ENCODE measurements at places on chromosomes 13 and 19. TPM values are rescaled to one million over a fixed set of nuclear protein-coding genes. Genes with fewer than 3 reads are reported as not detected.

DNA sequence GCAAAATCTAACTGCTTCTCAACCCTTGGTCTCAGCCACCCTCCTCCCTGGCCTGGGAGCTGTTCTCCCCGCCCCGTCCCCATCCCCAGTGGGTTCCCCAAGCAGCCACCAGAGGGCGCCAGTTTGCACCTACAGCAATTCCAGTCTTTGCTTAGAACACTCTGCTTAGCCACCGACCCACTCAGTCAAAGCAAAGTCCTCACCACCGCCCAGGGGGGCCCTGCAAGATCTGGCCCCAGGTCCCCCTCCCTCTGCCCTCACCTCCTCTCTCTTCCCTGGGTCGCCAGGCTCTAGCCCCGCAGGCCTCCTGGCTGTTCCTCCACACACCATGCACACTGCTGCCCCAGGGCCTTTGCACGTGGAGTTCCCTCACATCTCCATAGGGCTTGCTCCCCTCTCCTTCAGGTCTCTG lies 12.4 kb downstream of the TMEM143 start:
- peak; percentile 78 for DNase-seq

DNA sequence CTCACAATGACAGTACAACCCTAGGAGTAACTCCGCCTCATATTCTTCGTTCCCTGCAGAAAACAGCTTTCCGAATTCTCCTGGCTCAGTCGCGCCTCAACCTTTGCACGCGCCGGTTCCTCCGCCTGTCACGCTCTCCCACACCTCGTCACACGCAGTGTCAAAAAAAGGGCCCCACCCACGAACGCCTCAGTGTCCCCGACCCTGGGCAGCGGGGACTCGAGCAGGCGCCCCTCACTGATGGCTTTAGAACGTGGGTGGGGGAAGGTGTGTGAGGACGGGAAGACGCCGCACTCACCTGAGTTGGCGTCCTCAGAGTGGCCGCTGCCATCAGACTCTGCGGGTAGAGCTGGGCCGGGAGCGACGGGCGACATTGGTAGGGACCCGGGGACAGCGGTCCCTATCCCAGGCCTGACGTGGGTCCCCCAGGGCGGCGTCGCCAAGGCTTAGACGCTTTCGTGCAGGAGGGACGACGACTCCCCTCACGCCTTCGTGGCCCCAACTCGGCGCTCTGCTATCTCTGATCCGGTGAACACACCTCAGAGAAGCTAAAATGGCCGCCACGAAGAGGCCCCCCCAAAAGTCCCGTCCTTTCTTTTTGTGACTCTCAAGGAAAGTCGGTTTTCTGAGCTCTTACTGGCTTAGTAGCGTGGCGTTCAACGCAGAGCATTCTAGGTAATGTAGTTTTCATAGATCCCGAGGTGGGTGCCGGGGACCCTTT lies at the start of gene ZNF154:
TSS of gene ZNF154 (minus strand) at position 564 of the 721 bp plus-strand sequence. CDS start at position 331, 233 bp downstream.
- peak; percentile 70 for DNase-seq

GRCh38 chr19:4327877-4328242 lies 10.8 kb downstream of the STAP2 start:
- DNase-seq: no peak

DNA sequence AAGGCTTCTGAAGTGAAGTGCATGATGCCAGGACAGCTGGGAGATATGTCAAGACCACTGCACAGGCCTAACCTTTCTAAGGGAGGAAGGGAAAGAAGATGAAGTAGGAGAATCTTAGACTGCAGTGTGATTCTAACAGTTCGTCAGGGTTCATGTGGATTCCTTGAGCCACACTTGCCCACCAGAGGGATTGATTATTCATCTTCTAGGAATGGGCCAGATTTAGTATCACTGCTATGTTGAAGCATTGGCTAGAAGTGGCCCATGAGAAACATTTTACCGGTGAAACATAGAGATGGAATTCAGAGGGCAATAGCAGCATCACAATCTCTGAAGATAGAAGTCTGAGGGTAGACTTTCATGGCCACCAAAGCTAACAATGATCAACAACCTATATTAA lies 550.8 kb upstream of the SLITRK1 start:
- DNase-seq: no peak

DNA sequence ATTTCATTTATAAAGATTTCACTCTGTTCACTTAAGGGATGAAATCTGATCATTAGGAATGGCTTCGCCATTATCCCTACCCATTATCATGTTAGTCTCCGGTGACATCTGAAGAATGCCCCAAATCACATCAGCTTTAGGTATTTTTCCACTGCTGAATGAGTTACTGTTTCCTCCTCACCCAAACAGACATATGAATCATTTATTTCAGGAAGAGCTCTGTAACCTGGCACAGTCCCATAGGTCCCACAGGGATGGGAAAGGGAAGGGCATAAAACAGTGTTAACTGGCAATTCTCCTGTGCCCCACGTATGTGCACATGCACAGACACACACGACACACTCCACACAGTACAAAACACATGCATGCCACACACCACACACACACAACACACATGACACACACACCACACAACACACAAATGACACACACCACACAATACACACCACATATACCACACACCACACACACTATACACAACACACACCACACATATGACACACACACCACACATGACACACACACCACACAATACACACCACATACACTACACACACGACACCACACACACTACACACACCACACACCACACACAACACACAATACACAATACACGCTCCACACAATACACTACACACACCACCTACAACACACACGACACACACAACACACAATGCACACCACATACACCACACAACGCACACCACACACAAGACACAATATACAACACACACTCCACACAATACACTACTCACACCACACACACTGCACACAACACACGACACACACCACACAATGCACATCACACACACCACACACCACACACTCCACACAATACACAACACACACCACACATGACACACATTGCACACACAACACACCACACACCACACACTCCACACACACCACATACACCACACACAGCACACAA lies 15.4 kb downstream of the TMEM255B start:
- no peak for DNase-seq

- no peak for DNase-seq
Measured at GRCh38 chr13:98396071-98396710, 180.7 kb downstream of the STK24 start.

DNA sequence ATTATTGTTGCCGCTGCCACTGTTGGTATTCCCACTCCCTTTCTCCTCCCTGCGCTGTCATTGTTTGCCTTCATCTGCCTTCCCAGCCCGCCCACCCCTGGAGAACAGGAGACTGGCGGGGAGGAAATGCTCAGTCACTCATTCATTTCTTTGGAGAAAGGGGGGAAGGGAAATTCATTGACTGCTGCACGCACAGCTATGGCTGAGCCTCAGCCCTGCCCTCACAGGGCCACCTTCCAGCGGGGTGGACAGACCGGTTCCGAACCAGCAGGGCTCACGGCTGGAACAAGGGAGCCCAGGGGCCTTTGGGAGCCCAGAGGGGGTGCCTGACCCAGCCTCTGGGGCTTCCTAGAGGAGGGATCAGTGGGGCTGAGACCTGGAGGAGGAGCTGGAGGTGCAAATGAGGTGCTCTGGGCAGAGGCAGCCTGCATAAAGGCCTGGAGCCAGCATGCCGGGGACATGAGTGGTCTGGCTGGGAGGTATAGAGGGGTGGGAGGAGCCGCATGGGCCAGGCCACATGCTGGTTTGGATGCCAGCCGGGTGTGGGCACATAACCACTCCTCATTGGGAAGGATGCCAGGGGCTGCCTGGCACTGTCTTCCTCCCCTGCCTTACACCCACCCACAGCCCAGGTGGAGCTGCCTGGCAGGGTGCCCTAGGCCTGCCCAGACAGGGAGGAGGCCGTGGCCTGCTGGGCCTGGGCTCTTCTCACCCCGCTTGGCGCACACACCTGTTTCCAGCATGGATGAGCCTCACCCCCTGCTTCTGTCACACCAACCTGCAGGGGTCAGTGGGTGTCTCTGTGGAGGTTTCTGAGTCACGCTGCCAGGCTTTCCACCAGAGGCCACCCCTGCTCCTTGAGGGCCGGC lies 26.8 kb downstream of the PPP5C start:
- DNase-seq: no peak

DNA sequence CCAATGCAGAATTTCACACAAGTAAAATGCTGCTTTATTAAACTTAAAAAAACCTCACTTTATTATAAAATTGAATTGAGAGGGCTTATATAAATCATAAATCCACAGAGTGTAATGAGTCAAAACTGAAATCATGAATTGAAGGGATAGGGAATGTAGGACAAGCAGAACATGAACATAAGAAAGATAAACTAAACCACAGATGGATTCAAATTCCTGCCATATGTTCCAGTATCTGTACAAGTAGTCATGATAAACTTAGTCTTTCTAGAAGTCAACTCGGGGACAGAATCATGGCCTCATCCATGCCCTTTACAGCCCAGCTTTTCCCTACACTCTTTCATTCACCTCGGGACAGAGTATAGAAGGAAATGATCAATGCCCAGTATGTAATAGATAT lies 16.6 kb downstream of the LMO7 start:
- DNase-seq: no peak

GRCh38 chr13:35781036-35782000 lies 304.8 kb upstream of the MAB21L1 start:
- no peak for DNase-seq

- no peak for DNase-seq
Measured at GRCh38 chr13:44661936-44662335, 85.8 kb upstream of the TSC22D1 start.

DNA sequence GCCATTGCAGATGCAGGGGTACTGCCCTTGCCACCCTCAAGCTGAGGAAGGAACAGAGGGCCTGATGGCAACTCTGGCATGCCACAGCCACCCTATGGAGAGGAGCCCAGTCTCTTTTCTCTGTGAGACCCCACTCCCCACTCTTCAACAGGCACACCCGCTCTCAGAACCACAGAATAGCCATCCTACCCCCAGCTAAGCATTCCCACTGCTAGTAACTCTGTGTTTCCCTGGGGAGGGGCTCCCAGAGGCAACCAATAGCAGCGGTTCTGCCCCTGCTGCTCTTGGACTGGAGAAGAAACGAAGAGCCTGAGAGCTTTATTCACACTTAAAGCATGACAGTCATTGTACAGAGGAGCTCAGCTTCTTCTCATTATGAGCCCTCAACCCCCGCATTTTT lies 49.3 kb downstream of the UBL3 start:
- DNase-seq: no peak

DNA sequence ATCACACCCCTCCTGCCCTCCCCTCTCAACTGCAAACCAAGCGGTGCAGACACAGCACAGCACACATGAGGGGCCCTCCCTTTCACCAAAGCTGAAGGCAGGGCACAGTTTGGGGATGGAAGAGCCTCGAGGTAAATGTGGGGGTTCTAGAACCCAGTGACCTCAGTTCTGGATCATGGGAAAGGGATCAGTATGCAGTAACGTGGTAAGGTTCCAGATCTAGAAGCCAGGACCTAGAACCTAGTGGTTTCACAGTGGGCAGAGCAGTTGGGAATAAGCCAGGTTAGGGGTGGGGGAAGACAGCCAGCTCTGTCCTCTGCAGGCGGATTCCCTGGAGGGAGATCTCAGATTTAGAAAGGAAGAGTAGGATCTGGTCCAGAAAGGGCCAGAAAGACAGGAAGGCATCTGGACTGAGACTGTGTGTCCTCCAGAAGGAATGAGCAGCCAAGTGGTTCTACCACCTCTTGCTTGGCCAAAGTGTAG lies 3.1 kb downstream of the FTL start:
- DNase-seq: no peak

DNA sequence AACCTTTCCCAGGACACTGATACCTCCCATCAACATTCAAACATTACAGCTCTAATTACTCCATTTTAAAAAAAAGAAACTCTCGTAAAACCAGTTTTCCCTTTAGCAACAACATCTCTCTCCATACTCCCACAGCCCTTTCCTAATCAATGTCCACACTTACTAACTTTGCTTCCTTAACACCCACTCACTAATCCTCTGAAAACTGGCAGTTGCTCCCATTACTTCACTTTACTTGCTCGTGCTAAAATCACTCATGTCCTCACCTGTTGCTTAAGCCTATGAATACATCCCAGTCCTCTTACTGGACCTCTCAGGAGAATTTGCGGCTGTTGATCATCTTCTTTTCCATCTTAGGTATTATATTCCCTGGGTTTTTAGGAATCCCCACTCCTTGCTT lies 44.8 kb downstream of the RBM26 start:
- DNase-seq: no peak

GRCh38 chr13:32829676-32830335 lies 186.4 kb upstream of the KL start:
- no peak for DNase-seq

DNA sequence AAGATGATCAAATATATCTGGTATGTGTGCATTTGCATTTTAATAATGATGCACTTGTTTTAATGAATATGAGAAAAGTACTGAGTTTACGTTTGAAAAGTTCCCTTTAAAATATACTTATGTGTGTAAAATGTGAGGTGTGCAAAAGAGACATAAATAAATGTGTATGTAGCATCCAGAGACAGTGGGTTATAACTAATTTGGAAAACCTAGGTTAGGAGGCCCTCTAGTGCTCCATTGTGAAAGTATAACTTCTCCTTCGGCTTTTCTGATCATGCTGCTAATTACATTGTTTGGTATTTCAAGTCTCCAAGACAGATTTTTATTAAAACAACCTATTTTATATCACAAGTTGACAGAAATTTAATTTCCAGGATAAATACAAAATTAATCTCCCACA lies 30.1 kb downstream of the SCEL start:
- no peak for DNase-seq

DNA sequence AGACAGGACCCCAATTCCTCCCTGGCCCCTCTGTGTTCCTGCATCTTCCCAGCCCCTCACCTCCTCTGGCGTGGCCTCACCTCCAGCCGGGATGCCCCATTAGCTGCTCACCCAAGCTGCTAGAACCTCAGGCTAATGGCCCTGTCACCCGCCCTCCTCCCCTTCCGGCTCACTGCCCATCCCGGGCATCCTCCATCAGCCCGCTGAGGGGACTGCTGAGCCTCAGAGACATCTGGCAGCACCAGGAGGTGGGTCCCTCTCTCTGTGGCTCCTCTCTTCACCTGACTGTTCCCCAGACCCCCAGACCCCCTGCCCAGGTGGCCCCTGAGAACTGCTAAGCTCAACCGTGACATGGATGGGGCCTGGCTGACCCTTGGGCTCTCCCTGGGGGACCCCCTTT lies 2.9 kb downstream of the FFAR1 start:
- no peak for DNase-seq

- no peak for DNase-seq
Measured at GRCh38 chr13:112251930-112252585, 124.1 kb upstream of the SPACA7 start.

- DNase-seq: no peak
Measured at GRCh38 chr13:40999416-40999815, 19.7 kb downstream of the ELF1 start.

CARD8 gene
- total RNA-seq: 51.5 TPM

SCEL gene
- 0.13 TPM for total RNA-seq

BRCA2 gene
- total RNA-seq: 8.1 TPM

PET100 gene
- total RNA-seq: 149 TPM

NLRP12 gene
- 0.11 TPM for total RNA-seq

HSH2D gene
- total RNA-seq: 0.38 TPM

MUC16 gene
- 0.60 TPM for total RNA-seq

ICAM3 gene
- 2.3 TPM for total RNA-seq

RNF17 gene
- not detected for total RNA-seq

ZNF442 gene
- 4.3 TPM for total RNA-seq

ELSPBP1 gene
- not detected for total RNA-seq

KLK3 gene
- total RNA-seq: not detected

IL27RA gene
- total RNA-seq: 6.6 TPM

Measured in mesothelial cell of epicardium (in vitro differentiated cells).